ENCODE measurements at places on chromosomes 6 and 20. TPM values are rescaled to one million over a fixed set of nuclear protein-coding genes. Genes with fewer than 3 reads are reported as not detected.

GRCh38 chr6:7218406-7218988 is 94.5 kb downstream of the SSR1 start:
- no peak for DNase-seq

DNA sequence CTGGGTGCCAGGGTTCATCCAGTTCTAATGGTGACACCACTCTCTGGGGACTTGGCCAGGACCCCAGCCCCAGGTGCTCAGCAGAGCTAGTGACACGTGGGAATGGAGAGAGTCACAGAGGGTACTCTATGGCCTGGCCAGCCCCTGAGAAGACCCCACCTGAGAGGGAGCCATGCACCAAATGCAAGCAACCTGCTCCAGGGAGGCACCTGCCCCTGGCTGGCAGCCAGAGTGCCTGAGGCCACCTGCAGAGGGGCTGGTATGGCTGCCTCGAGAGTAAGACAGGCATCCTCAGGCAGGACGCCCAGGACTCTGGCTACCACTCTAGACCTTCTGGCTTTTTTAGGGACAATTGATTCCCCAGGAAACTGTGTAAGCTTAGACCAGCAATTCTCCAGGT is 38.6 kb upstream of the CST7 start:
- DNase-seq: no peak

DNA sequence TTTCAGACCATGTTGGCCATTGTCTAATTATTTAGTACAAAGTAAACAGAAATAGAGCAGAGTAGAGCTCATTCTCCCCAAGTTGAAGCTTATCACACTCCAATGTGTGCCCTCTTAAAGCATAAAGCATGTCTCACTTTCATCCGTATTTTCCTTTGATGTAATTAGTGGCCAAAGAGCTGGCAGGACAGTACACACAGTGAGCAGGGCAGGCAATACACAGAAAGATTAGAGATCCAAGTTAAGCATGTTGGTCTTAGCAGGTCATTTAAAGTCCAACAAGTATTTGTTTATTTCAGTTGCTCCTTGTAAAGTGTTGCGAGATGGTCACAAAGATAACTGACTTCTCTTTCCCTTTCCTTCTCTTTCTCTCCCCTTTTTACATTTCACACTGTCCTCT is 47.2 kb downstream of the RFX6 start:
- no peak for DNase-seq

GRCh38 chr6:125564941-125565340 is 184.5 kb upstream of the HEY2 start:
- no peak for DNase-seq

DNA sequence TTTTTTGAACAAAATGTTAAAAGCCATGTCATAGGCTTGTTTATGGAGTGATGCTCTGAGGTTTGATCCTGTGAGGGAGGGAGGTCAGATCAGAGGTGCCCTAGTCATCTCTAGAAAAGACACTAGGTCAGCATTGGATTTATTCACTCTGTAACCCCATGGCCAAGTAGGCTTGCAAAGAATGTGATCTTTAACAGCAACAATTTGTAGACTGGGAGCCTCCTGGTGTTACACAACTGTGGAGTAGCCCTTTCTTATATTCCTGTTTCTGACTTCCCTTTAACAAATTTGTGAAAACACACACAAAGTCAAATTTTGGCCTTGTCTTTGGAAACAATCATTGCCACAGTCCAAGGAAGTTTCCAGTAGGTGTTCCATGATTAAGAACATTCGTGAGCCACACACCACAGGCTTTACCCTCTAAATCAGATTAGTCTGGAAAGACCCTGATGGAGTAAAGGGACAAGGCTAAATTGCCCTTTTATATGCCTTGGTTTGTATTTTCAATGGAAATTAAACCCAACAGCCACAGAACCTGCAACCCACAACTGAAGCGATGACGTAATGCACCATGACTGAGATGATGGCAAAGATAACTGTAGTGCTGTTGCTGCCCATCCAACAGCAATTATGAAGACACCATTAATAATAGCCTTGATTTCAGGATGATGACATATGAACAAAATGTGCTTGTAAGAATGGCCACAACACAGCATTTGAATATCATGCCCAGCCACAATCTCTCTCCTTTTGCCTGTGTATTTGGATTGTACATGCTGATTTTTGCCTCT is 22.1 kb downstream of the SCP2D1 start:
- peak; percentile 5 for DNase-seq

GRCh38 chr6:3162067-3162497 is 4.7 kb upstream of the TUBB2A start:
- DNase-seq: no peak

GRCh38 chr6:25053875-25054371 is 118.2 kb upstream of the RIPOR2 start:
- DNase-seq: peak; percentile 48

GRCh38 chr6:156804402-156804801 is 27.2 kb downstream of the ARID1B start:
- DNase-seq: no peak

DNA sequence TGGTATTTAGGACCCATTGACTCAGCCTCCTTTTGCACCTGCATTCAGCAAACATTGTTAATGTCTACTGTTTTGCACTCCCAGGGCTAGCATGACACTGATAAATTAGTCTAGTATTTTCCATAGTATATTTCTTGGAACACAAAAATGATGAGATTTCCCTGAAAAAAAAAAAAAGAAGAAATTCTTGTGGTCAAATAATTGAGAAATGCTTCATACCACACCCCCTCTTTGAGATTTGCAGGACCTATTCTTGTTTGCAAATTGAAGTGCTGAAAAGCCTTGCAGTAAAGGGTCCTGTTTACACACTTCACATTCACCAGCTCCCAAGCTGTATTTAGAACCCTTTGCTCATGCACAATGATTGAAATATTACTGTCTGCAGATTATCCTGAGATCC is 36.3 kb upstream of the CLIC5 start:
- no peak for DNase-seq

GRCh38 chr6:26382121-26382520 is 787 bp upstream of the BTN2A2 start:
- DNase-seq: no peak

- DNase-seq: no peak
Measured at GRCh38 chr6:16471222-16471909, 233.0 kb downstream of the GMPR start.

GRCh38 chr6:14626556-14626955 is 509.0 kb downstream of the CD83 start:
- DNase-seq: no peak

DNA sequence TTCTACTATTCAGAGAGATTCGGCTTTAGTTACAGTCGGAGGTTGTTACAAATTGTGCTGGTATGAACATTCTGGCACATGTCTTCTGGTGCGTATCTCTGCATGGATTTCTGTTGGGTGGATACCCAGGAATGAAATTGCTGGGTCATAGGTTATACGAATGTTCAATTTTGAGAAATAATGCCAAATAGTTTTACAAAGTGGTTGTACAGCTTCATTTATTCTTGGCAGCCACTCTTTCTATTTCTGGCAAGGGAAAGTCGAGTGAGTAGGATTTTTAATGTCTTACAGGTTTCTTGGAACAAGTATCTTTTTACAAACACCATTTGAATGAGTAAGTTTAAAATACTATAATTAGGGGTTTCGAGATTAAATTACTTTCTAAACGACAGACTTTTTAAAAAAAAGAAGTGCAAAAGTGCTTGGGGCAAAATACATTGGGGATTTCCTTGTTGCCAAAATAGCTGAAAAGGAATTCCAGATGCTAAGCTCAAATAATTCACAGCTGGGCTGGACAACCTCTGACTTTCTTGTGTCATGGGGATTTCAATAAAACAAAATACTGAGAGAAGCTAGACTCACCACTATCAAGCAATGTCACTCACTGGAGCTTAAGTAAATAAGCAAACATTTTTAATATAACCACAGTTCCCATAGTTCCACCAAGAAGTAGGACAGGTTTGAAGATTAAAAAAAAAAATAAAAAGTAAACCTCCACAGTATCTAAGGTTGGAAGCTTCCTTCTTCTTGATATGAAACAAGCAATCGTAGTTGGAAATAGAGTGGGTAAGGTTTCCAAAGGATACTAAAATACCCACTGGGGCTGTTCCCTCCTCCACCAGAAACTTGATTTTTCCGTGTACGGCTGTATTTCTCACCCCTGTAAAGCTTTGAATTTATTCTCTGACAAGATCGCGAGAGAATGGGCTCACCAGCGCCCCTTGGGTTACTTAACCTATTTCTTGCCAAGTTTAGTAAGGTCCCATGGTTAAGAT is 21.6 kb upstream of the GFOD1 start:
- DNase-seq: no peak

DNA sequence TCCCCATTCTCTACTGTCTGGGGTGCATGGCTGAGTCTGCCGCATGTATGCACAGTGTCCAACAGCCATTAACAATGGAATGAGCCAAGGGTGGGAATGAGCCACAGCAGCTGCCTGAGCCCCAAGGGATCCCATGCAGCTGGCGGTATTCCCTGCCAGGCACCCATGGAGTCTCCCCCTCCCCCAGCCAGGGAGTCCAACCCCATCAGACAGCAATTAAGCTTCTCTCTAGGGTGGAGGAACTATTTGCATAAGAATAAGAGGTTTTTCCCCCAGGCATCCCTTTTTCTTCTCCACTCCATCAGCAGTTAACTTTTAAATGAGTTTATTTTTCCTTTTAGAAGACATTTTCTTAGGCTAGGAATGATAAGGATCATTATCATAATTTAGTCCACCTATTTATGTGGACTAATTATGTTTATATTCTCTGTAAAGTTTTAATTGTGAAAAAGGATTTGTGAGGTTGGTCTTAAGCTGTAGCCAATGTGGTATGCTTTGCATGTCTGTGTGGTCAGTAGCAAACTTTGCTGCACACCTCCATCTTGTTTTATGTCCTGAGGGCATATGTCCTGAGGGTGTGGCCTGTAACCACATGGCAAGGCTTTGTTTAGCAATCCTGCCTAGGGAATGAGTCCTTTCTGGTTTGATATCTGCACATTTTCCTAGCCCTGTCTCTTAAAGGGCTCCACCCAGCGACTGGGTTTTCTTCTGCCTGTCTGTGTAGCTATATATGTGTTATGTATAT is 158.9 kb upstream of the OLIG3 start:
- DNase-seq: peak; percentile 17

DNA sequence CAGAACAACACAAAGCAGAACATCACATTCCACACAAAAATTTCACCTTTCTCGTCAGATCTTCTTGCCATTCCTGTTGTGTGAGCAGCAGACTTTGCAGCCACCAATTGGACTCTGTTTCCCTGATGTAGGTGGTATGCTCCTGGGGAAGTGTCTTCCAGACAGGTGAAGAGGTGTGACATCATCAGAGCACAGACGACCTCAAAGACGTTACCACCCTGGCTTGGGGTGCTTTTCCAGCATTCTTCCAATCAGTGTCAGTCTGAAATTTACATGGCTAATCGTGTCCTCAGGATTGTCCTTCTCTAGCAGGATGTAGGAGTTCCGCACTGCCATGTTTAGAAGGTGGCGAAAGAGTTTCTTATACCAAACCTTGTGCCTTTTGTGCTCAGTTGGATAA is 31.6 kb upstream of the RIMS4 start:
- DNase-seq: no peak

DNA sequence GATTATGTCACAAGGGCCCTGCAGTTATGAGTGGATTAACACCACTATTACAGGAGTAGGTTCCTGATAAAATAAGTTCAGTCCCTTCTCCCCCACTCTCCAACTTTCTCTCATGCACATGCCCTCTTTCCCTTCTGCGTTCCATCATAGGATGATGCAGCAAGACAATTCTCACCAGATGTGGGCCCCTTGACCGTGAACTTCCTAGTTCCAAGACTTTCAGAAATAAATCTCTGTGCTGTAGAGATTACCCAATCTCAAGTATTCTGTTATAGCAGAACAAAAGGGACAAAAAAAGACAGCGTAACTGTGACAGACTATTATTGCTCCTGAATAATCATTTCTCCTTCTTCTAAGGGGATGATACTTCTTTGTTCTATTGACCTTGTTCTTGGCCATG is 33.8 kb upstream of the TMEM244 start:
- no peak for DNase-seq

Gene C20orf141
- polyA plus RNA-seq: not detected

Gene CCN6
- 20.3 TPM for polyA plus RNA-seq

Gene BTNL2
- not detected for polyA plus RNA-seq

Gene WFDC12
- polyA plus RNA-seq: 0.10 TPM

Gene OR14J1
- polyA plus RNA-seq: not detected

Gene PRPH2
- polyA plus RNA-seq: not detected
